HFFc6 (cell line): ENCODE measurements at places on chromosomes 11 and 22.

- DNase-seq, result peak; percentile 29
Observed at GRCh38 chr11:113881856-113882255, 6.5 kb upstream of the USP28 start.

DNA sequence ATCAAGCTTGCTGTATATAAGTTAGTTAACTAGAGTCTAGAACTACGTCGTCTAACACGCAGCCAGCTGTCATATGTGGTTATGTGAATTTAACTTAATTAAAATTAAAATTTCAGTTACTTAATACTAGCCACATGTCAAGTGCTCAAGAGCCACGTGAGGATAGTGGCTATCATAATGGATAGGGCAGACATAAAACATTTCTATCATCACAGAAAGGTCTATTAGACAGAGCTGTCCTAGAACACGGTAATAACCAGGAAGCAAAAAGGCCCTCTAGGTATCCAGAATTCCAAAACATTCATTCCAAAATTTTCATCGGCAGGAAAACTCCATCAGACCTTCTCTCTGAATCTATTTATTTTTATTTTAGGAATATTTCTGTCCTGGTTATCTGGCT lies 123.9 kb downstream of the RBFOX2 start:
- DNase-seq, result no peak

DNA sequence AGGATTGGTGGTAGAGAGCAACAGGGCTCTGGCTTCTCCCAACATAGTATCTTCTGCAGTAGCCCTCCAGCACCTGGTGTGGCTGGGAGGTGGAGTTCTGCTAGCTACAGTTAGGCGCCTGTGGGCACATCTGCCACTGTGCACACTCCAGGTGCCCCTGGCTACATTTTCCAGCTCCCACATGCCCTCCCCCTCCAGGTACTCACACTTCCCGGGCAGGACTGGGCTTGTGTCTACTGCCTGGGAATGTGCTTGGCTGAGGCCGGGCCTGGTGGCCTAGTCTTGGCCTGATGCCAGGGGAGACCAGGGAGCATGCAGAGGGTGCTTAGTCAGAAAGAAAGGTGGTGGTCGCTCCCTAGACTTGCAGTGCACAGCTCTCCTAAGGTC lies 15.8 kb downstream of the PHLDB1 start:
- DNase-seq, result peak; percentile 26

- DNase-seq, result no peak
Observed at GRCh38 chr11:45834298-45834756, 12.9 kb upstream of the CRY2 start.

DNA sequence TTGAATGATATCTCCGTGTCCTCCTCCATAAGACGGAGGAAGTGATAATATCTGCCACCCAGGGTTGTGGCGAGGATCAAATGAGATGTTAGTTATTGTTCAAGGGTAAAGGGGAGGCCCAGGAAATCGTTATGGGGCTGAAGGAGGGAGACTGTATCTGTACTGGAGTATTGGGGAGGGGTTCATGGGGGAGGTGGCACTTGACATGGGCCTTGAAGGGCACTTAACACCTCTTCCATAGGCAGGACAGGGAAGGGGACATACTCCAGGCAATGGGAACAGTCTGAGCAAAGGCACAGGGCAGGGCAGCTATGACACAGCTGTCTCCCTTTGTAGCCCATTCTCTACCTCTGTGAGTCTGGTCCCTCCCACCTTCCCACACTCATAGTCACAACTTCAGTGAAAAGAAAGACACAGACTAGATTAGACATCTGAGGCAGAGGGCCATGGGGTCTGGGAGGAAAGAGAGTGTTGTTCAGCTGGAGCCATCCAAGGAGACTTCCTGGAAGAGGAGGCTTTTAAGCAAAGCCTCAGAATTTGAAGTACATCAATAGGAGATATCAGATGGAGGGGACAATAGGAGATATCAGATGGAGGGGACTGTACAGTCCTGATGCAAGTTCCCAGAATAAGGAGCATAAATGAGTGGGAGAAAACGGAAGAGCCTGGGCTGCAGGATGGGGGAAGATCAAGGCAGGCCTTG lies 15.8 kb upstream of the DGKZ start:
- DNase-seq, result no peak
